ENCODE measurements at places on chromosomes 6 and 20.

DNA sequence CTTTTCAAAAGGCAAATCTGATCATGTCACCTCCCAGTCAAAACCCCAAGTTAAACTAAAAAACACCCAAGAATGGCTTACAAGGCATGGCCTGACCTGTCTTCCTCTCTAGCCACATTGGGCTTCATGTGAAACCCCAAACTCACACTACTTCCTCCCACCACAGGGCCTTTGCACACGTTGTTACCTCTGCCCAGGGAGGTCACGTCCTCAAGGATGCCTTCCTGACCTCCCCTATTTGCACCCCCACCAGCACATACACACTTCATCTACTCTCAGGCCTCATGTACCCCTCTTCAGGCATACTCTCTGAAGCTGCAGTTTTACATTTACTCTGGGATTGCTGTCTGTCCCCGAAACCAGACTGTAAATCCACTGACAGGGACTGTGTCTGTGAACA lies 6.1 kb downstream of the EZR start:
- no peaks in the 10 kb centered on the region for H3K27me3 ChIP-seq
- H3K4me3 ChIP-seq = peak overlapping the region; percentile 87
- DNase-seq = peak; percentile 51
- peak overlapping the region; percentile 97 for H3K27ac ChIP-seq

- no peak overlapping the region for H3K4me3 ChIP-seq
- DNase-seq = no peak
- H3K4me1 ChIP-seq = no peaks in the 10 kb centered on the region
- H3K27me3 ChIP-seq = no peaks in the 10 kb centered on the region
Observed at GRCh38 chr20:5030348-5031205, 29.3 kb upstream of the SLC23A2 start.

- no peak overlapping the region for H3K27ac ChIP-seq
- no peak for DNase-seq
- peaks cover 2% of the 10 kb centered on the region for H3K36me3 ChIP-seq
- peaks cover 39% of the 10 kb centered on the region for H3K4me1 ChIP-seq
Observed at GRCh38 chr6:13378669-13379590, 50.6 kb upstream of the TBC1D7 start.

GRCh38 chr6:12359036-12359435 lies 68.9 kb downstream of the EDN1 start:
- no peaks in the 10 kb centered on the region for H3K27me3 ChIP-seq
- no peaks in the 10 kb centered on the region for H3K4me1 ChIP-seq
- H3K36me3 ChIP-seq = no peaks in the 10 kb centered on the region
- no peak overlapping the region for H3K4me3 ChIP-seq
- H3K27ac ChIP-seq = no peak overlapping the region
- DNase-seq = no peak

DNA sequence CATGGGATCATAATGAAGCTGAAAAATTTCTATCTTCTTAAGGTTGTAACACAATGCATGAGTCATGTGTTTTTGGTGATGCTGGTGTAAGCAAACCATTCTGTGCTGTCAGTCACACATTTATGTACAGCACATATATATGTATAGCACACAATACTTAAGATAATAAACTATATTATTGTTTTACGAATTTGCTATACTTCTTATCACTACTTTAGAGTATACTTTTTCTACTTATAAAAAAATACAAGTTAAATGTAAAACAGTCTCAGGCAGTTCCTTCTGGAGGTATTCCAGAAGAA lies 920.1 kb upstream of the FLRT3 start:
- H3K36me3 ChIP-seq = no peaks in the 10 kb centered on the region
- H3K27ac ChIP-seq = no peak overlapping the region
- no peaks in the 10 kb centered on the region for H3K27me3 ChIP-seq
- H3K4me1 ChIP-seq = no peaks in the 10 kb centered on the region
- DNase-seq = no peak

GRCh38 chr6:27693766-27694546 lies 218.2 kb downstream of the OR2B2 start:
- H3K4me1 ChIP-seq = peaks cover 15% of the 10 kb centered on the region
- no peaks in the 10 kb centered on the region for H3K27me3 ChIP-seq
- peaks cover 7% of the 10 kb centered on the region for H3K36me3 ChIP-seq
- peak overlapping the region; percentile 87 for H3K4me3 ChIP-seq
- DNase-seq = peak; percentile 64
